K562 (cell line): ENCODE measurements at places on chromosomes 3 and 15.

DNA sequence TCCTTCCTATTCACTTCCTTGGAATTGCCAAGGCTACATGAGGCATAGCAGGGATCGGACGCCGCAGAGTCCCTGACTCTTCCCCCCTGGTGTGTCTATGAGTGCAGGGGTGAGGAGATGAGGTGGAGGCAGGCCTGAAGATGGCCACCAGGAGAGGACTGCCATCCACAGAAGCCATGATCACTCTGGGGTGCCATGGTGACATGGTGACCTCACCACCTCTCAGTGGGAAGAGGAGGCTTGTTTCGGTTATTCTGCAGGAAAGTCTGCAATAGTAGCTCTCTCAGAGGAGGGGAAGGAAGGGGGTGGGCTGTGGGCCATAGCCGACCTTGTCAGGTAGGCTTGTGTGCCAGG is 57.0 kb upstream of the LIMD1 start:
- DNase-seq: no peak

GRCh38 chr3:85342915-85343314 is 384.1 kb downstream of the CADM2 start:
- DNase-seq: no peak

- DNase-seq: no peak
Measured at GRCh38 chr3:58484045-58484721, 7.7 kb upstream of the KCTD6 start.

DNA sequence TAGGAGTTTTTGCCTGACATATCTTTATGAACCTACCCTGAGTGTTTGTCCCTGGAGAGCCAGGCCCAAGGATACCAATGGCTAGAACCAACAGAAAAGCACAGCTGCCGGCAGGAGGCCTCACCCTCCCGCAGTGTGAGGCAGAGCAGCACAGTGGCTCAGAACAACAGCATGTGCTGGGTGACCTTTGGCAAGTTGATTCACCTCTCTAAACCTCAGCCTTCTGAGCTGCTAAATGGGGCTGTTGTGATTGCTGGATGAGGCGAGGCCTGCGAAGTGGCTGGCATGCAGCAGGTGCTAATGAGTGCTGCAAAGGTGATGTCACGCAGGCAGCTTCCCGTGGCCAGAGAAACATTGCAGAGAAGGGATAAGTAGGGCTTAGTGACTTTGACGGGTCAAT is 23.3 kb downstream of the IDH2 start:
- DNase-seq: no peak

GRCh38 chr3:101870138-101870537 is 20.8 kb downstream of the NFKBIZ start:
- no peak for DNase-seq

- no peak for DNase-seq
Measured at GRCh38 chr3:196236223-196236622, 19.9 kb downstream of the SLC51A start.

DNA sequence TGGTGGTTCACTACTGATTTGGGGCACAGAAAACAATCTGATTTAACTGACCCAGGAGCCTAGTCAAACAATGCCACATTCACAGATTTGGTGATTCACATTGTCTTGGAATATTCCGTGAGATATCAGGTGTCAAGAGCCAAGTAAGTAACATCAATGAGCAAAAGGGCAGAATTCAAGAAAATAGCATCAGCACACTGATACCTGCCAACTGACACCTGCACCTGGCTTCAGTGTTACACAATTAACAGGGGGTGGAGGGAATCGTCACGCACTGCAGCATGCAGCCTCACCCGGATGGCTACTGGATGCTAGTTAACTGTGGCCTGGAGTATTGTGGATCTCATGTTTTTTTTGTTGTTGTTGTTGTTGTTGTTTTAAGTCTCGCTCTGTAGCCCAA is 17.6 kb downstream of the CCNL1 start:
- no peak for DNase-seq

GRCh38 chr15:25238126-25238525 is 200.7 kb downstream of the UBE3A start:
- DNase-seq: no peak

DNA sequence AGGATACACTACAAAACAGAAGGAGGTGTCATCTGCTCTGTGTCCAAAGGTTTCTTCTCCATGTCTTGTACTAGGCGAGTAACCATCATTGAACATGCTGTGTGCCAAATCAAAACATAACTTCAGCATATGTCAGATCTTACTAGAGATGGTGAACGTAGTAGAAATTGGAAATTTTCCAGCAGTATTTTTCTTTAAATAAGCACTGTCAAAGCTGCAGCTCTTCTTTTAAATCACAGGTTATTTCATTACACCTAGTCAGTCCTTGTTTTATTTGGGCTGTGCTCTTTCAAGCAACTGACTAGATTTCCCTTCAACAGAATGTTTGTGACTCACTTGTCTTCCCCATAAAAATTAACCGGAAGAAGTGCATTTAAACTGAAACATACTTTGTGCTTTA is 46.5 kb downstream of the MSL2 start:
- DNase-seq: no peak

- DNase-seq: no peak
Measured at GRCh38 chr3:72663429-72663828, 184.8 kb downstream of the SHQ1 start.

DNA sequence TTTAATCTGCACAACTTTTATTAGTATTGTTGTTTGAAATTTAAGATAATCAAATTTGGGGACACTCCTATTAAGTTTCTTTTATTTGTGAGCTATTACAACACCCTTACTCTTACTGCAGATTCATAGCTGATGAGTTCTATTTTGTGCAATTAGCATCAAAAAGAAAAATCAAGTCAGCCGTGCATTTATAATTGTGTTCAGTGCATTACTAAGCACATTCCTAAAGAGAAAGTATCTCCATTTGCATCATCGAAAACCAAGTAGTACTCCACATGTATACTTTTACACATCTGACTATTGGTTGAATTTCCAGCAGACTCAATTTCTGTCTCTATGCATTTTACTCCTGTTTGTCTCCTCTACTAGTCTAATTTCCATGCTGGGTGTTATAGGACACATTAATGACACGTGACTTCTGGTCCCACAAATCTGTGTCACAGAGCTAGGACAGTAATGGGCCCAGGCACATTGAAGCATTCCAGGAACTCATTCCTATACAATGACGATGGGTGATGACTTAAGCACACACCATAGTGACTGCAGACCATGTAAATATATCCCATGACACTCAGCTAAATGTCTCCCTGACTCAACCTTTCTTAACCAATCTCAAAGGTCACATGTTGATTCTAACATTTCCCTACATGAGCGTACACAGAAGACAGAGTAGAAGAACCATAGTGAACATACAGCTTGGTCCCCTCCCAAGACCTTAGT is 477.5 kb downstream of the LPP start:
- DNase-seq: no peak

DNA sequence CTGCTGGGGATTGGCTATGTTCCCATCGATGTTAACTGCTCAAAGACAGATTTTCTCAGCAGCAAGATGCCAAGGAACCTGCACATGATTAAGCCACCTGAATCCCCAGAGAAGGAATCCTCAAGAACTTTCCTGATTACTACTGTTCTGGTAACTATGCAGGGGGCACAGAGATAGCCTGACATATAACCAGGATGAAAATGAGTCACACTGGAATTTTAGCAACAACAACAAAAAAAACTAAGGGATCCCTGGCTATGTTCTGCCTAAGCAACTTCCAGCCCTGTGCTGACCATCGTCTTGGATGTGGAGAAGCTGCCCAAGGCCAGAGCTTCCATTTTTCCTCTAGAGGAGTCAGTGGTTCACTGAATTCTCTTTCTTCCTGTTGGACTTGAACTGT is 13.8 kb downstream of the RIOX2 start:
- no peak for DNase-seq

GRCh38 chr3:139642996-139643395 is 34.8 kb downstream of the NMNAT3 start:
- DNase-seq: no peak

DNA sequence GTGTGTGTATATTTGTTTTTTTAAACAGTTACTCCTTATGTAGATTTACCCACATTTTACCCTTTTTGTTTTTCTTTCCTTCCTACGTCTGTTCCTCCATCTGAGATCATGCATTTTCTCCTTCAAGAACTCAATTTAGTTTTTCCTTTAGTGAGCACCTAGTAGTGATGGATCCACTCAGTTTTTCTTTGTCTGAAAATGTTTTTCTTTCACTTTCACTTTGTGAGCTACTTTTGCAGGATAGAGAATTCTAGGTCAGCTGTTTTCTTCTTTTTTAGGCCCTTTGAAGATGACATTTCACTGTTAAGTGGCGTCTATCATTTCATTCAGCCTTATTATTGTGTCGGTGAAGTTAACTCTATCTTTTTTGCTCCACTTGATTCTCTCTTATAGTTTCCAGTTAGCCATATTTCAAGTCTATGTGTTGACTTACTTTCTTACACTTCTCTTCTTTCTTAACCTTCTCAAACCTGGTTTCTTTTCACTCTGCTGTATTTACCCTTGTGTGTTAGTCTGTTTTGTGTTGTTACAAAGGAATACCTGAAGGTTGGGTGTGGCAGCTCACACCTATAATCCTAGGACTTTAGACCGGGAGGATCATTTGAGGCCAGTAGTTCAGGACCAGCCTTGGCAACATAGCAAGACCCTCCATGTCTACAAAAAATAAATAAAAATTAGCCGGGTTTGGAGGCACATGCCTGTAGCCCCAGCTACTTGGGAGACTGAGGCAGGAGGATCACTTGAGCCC is 55.8 kb downstream of the PRKCI start:
- DNase-seq: no peak

DNA sequence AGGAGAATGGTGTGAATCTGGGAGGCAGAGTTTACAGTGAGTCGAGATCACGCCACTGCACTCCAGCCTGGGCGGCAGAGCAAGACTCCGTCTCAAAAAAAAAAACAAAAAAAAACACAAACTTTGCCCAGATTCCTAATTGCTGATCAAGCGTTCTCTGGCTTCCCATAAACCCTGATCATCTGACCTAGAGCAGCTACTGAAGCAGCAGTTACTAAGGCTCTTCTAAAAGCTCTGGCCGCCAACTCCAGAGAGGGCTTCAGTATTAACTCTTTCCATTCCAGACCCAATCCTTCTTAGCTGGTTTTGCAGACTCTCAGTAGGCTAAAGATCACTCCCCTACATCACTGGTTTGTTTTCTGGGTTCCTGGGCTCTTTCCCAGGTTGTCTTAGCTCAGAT is 201.6 kb downstream of the IGSF11 start:
- DNase-seq: no peak

- DNase-seq: no peak
Measured at GRCh38 chr3:190426806-190427507, 22.7 kb downstream of the TMEM207 start.

GRCh38 chr3:38579551-38580449 is 69.7 kb downstream of the SCN5A start:
- DNase-seq: no peak

DNA sequence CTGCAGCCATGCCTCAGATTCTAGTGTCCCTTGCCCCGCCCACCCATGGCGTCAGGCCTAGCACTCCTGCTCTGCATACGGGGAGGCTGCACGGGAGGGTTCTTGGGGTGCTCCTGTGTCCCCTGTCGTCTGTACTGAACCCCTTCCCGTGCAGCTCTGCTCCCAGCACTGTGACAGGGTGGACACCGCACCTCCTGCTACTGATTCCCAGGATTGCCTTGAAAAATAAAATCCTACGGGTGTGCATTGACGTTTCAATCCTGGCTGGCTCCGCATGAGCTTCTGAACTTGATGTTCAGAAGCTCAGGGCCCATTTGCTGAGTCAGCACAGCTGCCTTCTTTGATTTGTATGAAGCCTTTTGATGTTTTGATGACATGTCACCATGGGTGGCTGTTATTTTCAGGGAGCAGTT is 176.4 kb downstream of the APBA2 start:
- no peak for DNase-seq

- DNase-seq: no peak
Measured at GRCh38 chr3:6091262-6091661, 769.7 kb upstream of the GRM7 start.

DNA sequence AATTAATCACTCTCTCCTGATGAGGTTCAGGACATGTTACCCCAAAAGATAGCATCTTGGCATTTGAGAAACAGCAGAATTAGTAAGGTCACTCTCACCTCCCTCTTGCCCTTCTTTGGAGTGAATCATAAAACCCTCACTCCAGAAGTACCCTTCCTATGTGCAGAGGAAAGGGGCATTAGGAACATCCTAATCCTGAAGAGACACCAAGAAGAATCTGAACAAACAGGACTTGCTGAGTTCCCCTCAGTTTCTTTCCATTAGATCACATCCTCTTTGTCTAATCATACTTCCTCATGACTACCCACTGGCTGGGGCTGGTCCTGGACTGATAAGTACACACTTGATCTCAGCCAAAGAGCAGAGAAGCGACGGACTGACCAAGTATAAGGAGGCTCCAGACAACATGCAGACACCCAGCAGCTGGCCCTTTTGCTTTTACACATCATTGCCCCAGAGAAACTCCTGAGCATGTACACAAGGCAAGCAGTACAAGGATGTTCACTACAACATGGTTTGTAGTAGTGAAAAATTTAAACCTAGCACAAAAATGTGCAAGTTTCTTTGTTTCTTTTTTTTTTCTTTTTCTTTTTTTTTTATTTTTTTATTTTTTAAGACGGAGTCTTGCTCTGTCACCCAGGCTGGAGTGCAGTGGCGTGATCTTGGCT is 15.0 kb upstream of the TM6SF1 start:
- peak; percentile 62 for DNase-seq

- peak; percentile 46 for DNase-seq
Measured at GRCh38 chr3:16305111-16305541, 40.1 kb downstream of the OXNAD1 start.

- DNase-seq: no peak
Measured at GRCh38 chr3:46087871-46088270, 60.6 kb upstream of the XCR1 start.

- no peak for DNase-seq
Measured at GRCh38 chr15:60890375-60891230, 338.5 kb downstream of the RORA start.

DNA sequence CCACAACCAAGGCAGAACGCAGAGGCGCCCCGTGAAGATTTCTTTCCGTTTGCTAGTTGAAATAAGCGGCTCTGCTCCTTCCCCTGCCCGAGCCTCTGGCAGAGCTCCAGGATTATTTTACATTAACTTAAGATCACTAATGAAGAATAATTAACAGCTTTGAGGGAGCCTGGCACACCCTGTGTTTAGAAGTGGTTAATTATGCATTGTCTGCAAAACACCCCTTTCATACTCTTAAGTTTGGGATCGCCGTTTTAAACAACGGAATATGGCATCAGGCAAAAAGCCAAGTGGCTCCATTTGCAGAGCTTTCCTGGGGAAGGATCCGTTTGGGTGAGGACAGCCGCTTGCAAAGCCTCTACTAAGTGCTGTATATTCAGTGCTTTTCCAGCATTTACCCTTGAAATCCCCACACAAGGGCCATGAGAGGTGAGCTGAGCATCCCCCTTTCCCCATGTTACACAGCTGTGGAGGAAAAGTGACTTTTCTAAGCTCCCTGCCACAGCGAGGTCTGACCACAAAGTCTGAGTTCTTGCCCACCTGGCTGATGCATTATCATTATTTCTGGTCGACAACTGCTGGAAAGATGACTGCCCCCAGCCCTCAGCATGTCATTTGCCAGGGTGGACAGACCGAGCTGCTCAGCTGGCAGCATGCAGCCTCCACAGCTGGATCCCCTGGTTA is 33.9 kb downstream of the IQSEC1 start:
- no peak for DNase-seq
